ENCODE measurements at places on chromosomes 1 and 21.

DNA sequence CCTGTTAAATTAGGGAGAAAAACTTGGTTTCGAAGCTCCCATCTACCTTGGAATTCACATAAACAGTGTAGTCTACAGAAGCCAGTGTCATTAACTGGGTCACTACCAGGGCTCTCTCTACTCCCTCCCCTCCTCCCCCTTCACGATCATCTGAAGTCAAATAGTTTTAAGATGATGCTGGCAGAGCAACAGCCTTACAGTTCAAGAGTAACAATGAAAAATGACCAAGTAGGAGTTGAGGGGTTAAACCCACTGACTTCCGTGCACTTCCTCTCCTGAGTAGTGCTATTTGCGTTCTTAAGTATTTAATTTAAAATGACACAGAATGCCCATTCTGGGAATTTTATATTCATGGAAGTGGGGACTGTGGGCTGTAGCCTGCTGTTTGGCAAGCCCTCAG lies 236.9 kb downstream of the SIPA1L2 start:
- DNase-seq = no peak
- H3K36me3 ChIP-seq = peaks cover 11% of the 10 kb centered on the region
- no peaks in the 10 kb centered on the region for H3K4me1 ChIP-seq
- H3K27ac ChIP-seq = no peak overlapping the region
- H3K4me3 ChIP-seq = no peak overlapping the region

DNA sequence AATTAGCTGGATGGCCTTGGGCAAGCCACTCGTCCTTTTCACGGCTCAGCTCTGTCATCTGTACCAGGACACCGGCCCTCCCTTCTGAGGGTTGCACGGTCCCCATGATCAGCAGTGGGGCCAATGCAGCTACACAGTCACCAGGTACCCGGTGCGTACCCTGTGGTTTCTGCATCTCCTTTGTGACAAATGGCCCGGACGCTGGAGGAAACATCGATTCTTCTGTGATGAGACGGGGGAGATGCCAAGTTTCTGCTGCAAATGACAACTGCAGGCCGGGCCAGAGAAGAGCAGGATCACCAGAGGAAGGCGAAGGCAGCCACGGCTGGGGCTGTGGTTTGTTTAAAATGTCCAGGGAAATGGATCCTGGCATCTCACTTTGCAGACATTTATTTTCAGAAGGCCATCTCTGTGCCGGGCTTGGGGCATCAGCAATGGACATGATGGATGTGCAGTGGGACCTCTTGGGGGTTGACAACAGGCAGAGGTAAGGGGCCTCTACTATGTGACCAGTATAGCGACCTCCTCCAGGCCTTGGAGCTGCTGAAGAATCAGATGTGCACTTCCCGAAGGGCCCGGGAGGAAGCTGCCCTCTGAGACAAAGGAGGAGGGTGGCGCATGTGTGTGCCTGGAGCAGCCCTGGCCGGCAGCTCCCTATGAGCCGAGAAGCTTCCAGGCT lies 221.9 kb upstream of the C1orf174 start:
- DNase-seq = no peak
- no peaks in the 10 kb centered on the region for H3K36me3 ChIP-seq
- no peaks in the 10 kb centered on the region for H3K4me1 ChIP-seq
- no peak overlapping the region for H3K4me3 ChIP-seq
- no peaks in the 10 kb centered on the region for H3K27me3 ChIP-seq

DNA sequence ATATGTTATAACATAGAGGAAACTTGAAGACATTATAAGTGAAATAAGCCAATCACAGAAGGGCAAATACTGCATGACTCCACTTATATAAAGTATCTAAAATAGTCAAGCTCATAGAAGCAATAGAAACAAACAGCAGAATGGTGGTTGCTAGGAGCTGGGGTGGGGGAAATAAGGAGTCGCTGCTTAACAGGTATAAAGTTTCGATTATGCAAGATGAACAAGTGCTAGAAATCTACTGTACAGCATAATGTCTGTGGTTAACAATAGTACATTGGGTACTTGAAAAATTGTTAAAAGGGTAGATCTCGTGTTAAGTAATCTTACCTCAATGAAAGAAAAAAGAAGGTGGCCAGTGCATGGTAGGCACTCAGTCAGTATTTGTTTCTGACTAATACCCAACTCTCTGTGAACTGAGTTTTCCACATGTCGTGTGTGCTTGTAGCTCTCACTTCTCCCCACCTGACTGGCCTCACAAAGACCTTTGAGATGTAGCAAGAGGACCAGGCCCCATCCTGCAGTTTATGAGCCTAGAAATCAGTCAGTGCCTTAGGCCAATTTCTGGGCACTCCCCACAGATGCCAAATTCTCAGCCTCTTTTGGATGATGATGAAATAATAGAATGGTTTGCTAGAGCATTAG lies 14.7 kb upstream of the SPRR5 start:
- no peaks in the 10 kb centered on the region for H3K36me3 ChIP-seq
- no peak overlapping the region for H3K27ac ChIP-seq
- H3K4me1 ChIP-seq = no peaks in the 10 kb centered on the region
- no peak overlapping the region for H3K4me3 ChIP-seq

DNA sequence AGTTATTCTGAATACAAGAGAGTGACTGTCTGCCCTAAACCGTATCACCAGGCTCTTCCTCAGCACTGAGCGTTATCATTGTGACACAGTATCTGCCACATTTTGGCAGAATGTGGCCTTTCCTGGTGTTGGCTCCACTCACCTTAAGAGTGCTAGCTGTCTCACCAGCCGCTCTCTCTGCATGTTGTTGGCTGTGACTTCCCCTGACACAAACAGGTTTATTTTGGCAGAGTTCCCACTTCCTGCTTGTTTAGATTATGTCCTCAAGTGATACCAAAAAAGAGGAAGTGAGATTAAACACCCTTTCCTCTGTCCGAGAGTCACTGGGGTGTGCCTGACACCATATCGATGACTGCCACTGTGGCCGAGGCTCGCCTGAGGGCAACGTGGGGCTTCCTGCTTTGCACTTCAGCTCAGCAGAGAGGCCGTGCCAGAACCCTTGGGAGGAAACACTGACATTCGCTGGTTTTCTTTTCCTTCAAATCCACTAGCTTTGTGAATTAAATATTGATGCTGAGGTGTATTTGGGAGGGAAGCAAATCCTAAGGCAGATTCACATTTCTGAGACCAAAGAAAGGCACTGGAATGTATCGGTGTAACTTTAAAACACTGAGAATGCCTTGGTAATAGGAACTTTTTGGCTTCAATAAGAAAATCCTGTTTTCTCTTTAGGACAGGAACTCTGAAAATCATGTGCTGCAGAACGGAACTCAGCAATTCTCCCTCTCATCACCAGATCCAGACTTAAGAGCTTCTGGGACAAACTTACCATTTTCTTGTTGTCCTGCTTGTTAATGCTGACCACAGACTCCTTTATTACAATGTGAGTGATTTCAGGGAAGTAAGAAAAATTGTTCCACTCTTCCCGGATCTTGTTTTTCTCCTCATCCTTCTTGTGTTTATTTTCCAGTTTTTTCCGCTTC lies 102.1 kb downstream of the JAK1 start:
- H3K4me1 ChIP-seq = peaks cover 34% of the 10 kb centered on the region
- peak overlapping the region; percentile 1 for H3K4me3 ChIP-seq
- DNase-seq = peak; percentile 81
- H3K36me3 ChIP-seq = peaks cover 78% of the 10 kb centered on the region

GRCh38 chr1:224196813-224197600 lies 14.0 kb downstream of the DEGS1 start:
- peaks cover 25% of the 10 kb centered on the region for H3K36me3 ChIP-seq
- no peak for DNase-seq
- no peak overlapping the region for H3K27ac ChIP-seq
- no peak overlapping the region for H3K4me3 ChIP-seq

GRCh38 chr21:32256873-32257620 lies 21.8 kb downstream of the MIS18A start:
- H3K36me3 ChIP-seq = no peaks in the 10 kb centered on the region
- H3K4me1 ChIP-seq = peaks cover 10% of the 10 kb centered on the region
- H3K4me3 ChIP-seq = no peak overlapping the region
- no peaks in the 10 kb centered on the region for H3K27me3 ChIP-seq

DNA sequence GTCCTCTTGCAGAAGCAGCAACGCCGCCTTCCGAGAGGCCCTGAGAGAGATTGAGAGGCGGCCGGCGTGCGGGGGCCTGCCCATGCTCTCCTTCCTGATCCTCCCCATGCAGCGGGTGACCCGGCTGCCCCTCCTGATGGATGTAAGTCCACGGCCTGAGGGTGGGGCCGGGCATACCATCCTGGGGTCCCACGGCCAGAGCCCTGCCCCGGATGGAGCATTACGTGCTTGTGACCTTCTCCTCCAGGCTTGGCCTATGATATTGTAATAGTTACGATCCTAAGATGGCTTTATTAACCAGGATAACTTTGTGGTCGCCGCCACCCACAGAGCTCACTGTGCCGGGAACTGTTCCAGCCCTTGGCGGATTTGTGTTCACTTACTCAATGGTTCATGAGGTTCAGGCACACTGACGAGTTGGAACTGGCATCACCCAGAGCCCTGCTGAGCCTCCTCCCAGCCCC lies 18.9 kb downstream of the ARHGEF16 start:
- H3K27ac ChIP-seq = no peak overlapping the region
- no peak overlapping the region for H3K4me3 ChIP-seq
- no peaks in the 10 kb centered on the region for H3K4me1 ChIP-seq
- no peaks in the 10 kb centered on the region for H3K27me3 ChIP-seq
- no peaks in the 10 kb centered on the region for H3K36me3 ChIP-seq

DNA sequence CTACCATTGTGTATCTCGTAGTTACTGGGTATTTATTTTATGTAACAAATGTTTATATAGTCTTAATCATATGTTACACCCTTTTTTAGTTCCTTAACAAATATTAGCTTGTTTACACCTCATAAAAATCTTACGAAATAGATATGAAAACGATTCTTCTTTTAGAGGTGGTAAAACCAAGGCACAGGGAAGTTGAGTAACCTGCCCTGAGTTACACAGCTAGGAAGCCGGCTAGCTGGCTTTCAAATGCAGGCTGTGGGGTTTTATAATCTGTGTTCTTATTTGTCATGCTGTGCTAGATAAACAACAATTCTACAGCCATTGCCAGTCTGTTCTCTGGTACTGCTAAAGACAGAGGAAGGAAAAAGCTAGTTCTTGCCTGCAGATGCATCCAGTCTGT lies 109.6 kb downstream of the NOS1AP start:
- no peaks in the 10 kb centered on the region for H3K4me1 ChIP-seq
- no peak for DNase-seq
- no peaks in the 10 kb centered on the region for H3K36me3 ChIP-seq
- H3K4me3 ChIP-seq = no peak overlapping the region
- no peak overlapping the region for H3K27ac ChIP-seq

GRCh38 chr1:209473025-209473424 lies 110.5 kb upstream of the CAMK1G start:
- no peaks in the 10 kb centered on the region for H3K4me1 ChIP-seq
- no peaks in the 10 kb centered on the region for H3K27me3 ChIP-seq
- no peak for DNase-seq
- H3K36me3 ChIP-seq = no peaks in the 10 kb centered on the region

Measured in lower lobe of right lung (tissue), 2 donors.